ENCODE measurements at places on chromosomes 2 and 18.
A peak's percentile ranks its signal among the peaks of the same experiment; 100 is the strongest.

DNA sequence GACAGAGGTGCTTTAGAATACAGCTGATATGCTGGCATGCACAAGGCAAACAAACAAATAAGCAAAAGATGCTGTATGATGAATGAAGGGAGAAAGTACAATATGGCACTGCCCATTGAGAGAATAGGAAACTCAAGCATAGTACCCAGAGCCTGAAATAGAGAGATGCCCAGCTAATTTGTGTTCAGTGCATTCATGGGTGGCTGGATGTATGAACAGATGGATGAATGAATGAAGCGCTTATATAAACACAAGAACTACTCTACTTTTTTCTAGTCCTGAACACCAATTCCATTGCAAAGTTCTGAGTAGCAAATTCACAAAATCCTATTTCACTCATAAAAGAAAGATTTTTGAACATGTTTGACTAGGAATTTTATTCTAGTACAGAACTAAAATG is 756.3 kb downstream of the SATB2 start:
- no peak for DNase-seq

DNA sequence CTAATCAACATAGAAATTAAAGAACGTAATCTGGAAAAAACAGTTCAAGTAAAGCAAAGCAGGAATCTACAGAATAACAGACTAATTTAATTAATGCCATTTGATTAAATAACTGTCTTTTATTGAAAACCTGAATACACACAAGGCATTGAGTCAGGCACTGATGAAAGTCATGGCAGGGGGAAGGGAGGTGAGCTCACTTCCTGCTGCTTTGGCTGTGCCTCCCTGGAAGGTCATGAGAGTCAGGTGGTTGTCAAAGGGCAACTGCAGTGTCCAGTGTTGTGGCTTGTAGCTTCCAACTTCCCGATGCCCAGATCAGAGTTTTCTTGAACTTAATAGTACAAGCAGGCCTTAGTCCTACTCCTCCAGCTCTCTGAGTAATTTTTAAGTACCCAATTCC is 180.9 kb downstream of the PID1 start:
- no peak for DNase-seq

DNA sequence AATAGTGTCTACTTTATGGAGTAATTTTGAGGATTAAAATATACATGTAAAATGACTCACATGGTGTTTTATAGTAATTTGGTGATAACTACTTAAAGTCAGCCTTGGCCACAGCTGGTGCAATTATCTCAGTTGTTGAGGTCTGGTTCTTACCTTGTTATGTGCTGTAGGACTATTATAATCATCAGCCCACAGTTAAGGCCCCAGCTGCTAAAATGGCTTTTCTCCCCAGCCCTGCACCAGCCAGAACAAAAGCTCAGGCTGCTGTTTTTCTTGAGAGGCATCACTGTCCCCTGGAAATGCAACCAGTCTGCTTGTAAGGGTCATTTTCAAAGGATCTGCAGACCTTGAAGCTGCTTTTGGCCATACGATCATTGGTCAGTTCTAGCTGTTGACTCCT is 283.3 kb upstream of the THUMPD2 start:
- no peak for DNase-seq

- no peak for DNase-seq
Observed at GRCh38 chr2:85920810-85921545, 32.2 kb upstream of the ST3GAL5 start.

DNA sequence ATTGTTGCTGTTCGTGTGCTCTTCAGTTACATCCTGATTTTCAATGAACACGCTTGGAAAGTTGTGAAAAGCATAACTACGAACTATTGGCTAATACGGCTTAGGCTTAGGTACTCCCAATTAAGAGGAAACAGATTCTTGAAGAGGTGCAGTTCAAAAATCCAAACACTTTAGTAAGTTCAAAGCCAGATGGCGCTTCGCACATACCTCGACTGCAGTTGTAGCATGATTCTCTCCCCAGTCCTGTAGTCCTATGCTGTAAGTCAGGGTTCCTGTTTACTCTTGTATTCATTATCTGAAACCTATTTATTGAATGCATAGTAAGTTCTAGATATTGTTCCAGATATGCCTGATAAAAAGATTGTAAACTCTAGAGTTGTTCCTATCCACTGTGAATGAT is 165.2 kb downstream of the TRIB2 start:
- no peak for DNase-seq

- no peak for DNase-seq
Observed at GRCh38 chr2:232623768-232624765, 9.3 kb upstream of the EFHD1 start.

- DNase-seq = no peak
Observed at GRCh38 chr18:39497821-39498220, 1932.2 kb upstream of the CELF4 start.

- peak; percentile 42 for DNase-seq
Observed at GRCh38 chr18:56789004-56789888, 138.1 kb downstream of the WDR7 start.

GRCh38 chr2:8382485-8382884 is 299.4 kb upstream of the ID2 start:
- DNase-seq = no peak

- peak; percentile 53 for DNase-seq
Observed at GRCh38 chr2:190722835-190723234, 74.0 kb downstream of the NAB1 start.

GRCh38 chr2:73403237-73403636 is 17.6 kb downstream of the ALMS1 start:
- DNase-seq = no peak

DNA sequence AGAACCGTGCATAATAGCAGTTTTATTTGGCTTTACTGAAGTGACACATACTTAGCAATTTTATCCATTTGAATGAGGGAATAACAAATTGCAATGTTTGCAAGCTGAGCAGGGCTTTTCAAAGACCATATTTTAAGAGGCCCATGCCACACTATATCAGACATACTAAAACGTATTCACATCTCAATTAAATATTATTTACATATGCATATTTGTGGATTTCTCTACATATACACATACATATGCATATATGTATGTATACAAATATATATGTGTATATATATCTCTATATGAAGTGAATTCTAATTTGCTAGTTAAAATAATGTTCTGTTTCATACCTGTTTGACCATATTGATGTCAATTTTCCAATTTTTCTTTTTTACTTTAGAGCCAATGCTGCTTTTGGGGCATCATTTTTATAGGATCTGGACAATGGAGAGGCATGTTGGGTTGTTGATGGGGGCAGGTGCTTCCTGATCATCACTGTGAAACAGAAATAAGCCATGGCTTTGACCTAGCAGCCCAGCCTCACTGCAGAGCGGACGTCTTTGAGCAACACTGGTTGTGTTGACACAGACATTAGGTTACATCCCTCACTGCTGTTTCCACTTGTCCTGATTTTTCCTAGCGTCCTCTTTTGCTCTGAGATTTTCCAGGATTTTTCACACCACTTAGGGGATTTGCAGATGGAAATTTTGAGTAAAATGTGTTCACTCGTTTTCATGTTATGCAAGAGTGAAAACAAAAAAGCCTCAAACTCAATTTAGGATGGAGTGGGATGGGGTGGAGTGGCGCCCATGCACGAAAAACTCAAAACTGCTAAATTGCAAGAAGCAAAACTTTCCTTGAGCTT is 56.9 kb downstream of the RDH14 start:
- no peak for DNase-seq

DNA sequence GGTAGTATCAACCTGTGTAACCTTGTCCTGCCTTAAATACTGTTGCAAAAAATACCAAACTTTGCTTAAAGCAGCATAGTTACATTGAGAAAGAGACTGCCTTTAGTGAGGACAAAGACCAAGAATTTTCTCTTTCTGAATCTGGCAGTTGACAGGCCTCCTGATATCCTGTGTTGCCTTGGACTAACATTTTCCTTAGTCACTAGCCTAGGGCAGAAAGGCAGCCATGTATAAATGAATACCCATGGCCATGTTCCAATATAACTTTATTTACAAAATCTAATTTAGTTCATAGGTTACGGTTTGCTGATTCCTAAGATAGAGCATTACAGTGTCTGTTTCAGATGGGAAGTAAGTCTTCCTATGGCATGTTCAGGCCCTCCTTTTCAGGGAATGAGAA is 895.4 kb downstream of the CNTNAP5 start:
- DNase-seq = no peak

GRCh38 chr2:229586746-229587705 is 127.3 kb downstream of the DNER start:
- DNase-seq = peak; percentile 44

GRCh38 chr2:120396861-120397811 is 51.2 kb downstream of the INHBB start:
- DNase-seq = no peak

GRCh38 chr2:122764014-122764413 is 1008.6 kb downstream of the TSN start:
- DNase-seq = no peak

- no peak for DNase-seq
Observed at GRCh38 chr2:172917716-172918115, 157.9 kb upstream of the MAP3K20 start.

DNA sequence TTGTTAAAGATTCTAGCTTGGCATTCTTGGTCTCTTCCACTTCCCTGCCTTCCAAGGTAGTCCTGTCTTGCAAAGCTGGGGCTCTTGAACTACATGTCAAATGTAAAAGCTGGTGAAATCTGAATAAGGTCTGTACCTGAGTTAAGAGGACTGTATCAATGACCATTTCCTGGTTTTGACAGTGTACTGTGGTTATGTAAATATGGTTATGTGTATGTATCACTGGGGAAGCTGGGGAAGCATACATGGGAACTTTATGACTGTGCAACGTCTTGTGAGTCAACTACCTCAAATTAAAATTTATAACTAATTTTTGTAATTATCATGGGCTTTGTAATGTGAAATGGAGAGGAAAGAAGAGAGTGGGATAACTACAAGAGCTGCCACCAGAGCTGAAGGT is 81.7 kb downstream of the COL4A4 start:
- no peak for DNase-seq
